Gastroesophageal sphincter (tissue), 4 donors: ENCODE measurements at places on chromosomes 6 and 20. TPM values are rescaled to one million over a fixed set of nuclear protein-coding genes. Genes with fewer than 3 reads are reported as not detected.

GRCh38 chr6:139510040-139510790 is 135.8 kb upstream of the CITED2 start:
- no peaks in the 10 kb centered on the region for H3K4me1 ChIP-seq
- H3K4me3 ChIP-seq: no peak overlapping the region
- H3K27ac ChIP-seq: no peak overlapping the region
- no peak for ATAC-seq
- H3K27me3 ChIP-seq: no peaks in the 10 kb centered on the region

DNA sequence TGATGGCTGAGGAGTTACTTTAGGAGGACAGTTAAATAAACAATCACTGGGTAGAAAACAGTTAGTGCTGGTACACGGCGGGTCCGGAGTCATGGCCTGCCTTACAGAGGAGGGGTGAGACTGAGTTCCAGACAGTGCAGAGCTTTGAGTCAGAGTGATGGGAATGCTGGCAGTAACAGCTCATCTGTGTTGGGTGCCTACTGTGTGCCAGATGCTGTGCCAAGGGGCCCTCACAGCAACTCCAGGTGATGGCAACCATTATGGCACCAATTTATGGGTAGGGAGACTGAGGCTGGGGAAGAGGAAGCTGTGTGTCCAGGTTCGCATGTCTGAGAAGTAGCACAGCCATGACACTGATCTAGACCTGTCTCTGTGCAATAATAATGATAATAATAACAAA is 132.6 kb downstream of the CEBPB start:
- no peak overlapping the region for H3K27ac ChIP-seq
- H3K36me3 ChIP-seq: no peaks in the 10 kb centered on the region
- H3K4me3 ChIP-seq: no peak overlapping the region
- peaks cover 20% of the 10 kb centered on the region for H3K4me1 ChIP-seq
- ATAC-seq: no peak

GRCh38 chr6:75460681-75461080 is 32.9 kb downstream of the FILIP1 start:
- peak overlapping the region; percentile 77 for H3K27ac ChIP-seq
- no peaks in the 10 kb centered on the region for H3K27me3 ChIP-seq
- no peak overlapping the region for H3K4me3 ChIP-seq
- H3K36me3 ChIP-seq: no peaks in the 10 kb centered on the region
- peaks cover 59% of the 10 kb centered on the region for H3K4me1 ChIP-seq

The HSF2 gene
- 36.6 TPM for total RNA-seq

The TAGAP gene
- total RNA-seq: 1.0 TPM

DNA sequence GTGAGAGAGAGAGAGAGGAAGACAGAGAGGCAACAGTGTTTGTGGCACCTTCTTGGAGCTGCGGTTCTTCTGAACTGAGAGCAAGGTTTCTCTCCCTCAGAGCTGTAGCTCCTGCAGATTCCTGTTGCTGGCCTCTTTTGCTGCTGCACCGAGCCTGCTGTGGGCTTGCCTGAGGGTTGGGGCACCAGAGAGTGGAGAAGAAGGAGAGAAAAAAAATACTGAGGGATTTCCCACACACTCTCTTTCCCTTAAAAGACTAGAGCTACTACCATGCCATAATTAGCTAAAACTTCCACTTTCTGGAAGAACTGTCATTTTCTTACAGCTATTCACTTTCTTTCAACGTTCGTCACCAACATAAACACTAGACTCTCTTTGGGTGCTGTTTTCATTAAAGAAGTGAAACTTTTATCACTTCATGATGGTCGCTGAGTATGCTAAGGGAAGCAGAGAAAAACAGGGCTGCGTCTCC is 18.2 kb upstream of the ECI2 start:
- no peaks in the 10 kb centered on the region for H3K4me1 ChIP-seq
- H3K27me3 ChIP-seq: no peaks in the 10 kb centered on the region
- H3K27ac ChIP-seq: no peak overlapping the region
- no peaks in the 10 kb centered on the region for H3K36me3 ChIP-seq

The C20orf202 gene
- total RNA-seq: 0.27 TPM

DNA sequence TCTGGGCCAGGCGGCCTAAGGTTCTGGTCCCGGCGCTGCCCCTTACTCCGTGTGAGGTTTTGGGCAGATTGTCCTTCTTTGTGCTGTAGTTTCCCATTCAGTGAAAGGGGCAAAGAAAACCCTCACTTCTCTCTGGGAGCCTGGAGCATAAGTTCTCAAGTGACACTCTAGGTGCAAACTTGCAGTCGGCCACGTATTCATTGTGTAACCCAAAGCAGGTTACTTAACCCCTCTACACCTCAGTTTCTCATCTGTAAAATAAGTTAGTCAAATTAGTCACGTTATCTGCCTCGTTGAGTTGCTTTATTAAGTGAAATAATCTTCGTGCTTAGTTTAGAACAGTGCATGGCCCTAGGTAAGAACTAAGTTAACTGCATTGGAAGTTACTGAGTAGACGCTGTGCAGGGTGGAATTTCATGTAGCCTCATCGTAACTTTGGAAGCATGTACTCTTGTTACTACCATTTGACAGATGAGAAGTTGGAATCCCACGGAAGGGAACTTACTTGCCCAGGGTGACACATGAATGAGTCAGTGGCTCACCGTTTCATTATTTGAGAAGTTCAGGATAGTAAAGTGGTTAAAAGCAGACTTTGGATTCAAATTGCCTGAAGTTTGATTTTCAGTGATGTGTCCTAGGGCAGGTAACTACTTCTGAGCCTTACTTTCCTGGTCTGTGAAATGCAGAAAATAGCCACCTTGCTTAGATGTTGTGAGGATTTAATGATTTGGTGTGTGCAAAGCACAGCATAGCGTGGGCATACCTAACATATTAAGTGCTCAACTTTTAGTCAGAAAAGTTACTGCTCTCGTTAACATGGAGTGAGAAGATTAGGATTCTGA is 556 bp upstream of the MROH8 start:
- H3K27ac ChIP-seq: peak overlapping the region; percentile 99
- no peaks in the 10 kb centered on the region for H3K27me3 ChIP-seq
- peaks cover 67% of the 10 kb centered on the region for H3K4me1 ChIP-seq
- no peak for ATAC-seq
- peaks cover 17% of the 10 kb centered on the region for H3K36me3 ChIP-seq

- peaks cover 50% of the 10 kb centered on the region for H3K36me3 ChIP-seq
- no peak for ATAC-seq
- H3K4me3 ChIP-seq: no peak overlapping the region
- no peaks in the 10 kb centered on the region for H3K27me3 ChIP-seq
- H3K27ac ChIP-seq: no peak overlapping the region
Measured at GRCh38 chr20:34621383-34622367, 55.2 kb downstream of the PIGU start.

The SNAP91 gene
- total RNA-seq: 3.0 TPM

DNA sequence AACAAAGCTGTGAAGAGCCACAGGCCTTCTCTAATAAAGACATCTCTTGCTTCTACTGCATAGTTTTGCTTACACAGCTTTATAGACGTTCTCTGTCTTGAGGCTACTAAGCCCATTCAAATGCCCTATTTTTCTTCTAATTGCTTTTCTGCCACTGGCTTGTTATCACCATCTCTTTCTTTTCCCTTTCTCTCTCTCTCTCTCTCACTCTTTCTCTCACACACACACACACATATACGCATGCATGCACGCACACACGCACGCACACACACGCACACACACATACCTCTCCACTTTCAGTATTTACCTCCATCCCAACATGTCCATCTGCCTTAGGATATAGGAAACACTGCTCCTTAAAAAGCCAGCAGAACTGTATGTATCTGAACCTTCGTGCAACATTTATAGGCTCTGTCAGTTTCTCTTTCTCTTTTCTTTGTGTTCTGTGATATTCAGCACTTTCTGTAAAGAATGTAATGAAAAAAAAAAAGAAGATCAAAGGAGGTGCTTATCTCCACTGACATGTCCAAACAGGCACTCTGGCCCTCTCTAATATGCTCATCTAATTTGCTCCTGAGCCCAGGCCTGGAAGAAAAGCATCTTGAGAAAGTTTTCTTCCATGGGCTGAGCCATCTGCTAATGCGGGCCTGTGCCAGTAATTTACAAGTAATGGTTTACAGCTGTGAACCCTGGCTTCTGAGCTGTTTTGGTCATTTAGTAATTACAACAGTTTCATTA is 1046.7 kb upstream of the MAP3K7 start:
- H3K27ac ChIP-seq: no peak overlapping the region
- no peak for ATAC-seq
- no peaks in the 10 kb centered on the region for H3K27me3 ChIP-seq

DNA sequence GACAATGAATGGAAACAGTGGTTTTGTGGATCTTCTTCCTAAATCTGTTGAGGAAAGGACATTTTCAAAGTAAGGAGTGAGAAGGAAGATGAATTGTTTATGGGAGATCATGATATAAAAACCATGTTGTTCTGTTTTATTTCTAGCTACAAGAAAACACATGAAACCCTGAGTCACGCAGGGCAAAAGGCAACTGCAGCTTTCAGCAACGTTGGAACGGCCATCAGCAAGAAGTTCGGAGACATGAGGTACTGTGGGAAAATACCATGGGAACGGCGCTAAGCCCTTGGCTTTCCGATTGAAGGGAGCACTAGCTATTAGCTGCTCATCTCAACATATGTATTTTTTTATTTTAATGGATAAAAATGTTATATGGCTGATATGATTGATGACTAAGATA is 53.6 kb downstream of the HDDC2 start:
- H3K36me3 ChIP-seq: no peaks in the 10 kb centered on the region
- no peak overlapping the region for H3K4me3 ChIP-seq

GRCh38 chr6:69795469-69796072 is 1.2 kb downstream of the LMBRD1 start:
- no peaks in the 10 kb centered on the region for H3K27me3 ChIP-seq
- H3K36me3 ChIP-seq: no peaks in the 10 kb centered on the region
- peak overlapping the region; percentile 77 for H3K4me3 ChIP-seq
- no peak for ATAC-seq

The ELOVL4 gene
- total RNA-seq: 2.3 TPM

- no peak overlapping the region for H3K27ac ChIP-seq
- no peaks in the 10 kb centered on the region for H3K36me3 ChIP-seq
- H3K4me3 ChIP-seq: no peak overlapping the region
- no peaks in the 10 kb centered on the region for H3K4me1 ChIP-seq
- H3K27me3 ChIP-seq: peaks cover 8% of the 10 kb centered on the region
- peak; percentile 16 for ATAC-seq
Measured at GRCh38 chr6:32472781-32473375, 33.2 kb downstream of the HLA-DRA start.
